B cell (primary cell): ENCODE measurements at places on chromosomes 3 and 15. TPM values are rescaled to one million over a fixed set of nuclear protein-coding genes. Genes with fewer than 3 reads are reported as not detected.

GRCh38 chr3:156488767-156489166, 66.2 kb downstream of the SSR3 start:
- H3K4me1 ChIP-seq = peaks cover 15% of the 10 kb centered on the region
- DNase-seq = no peak
- no peak overlapping the region for H3K4me3 ChIP-seq
- H3K27me3 ChIP-seq = no peaks in the 10 kb centered on the region
- H3K36me3 ChIP-seq = no peaks in the 10 kb centered on the region
- no peak overlapping the region for H3K27ac ChIP-seq

- H3K27ac ChIP-seq = no peak overlapping the region
- no peaks in the 10 kb centered on the region for H3K4me1 ChIP-seq
- H3K27me3 ChIP-seq = no peaks in the 10 kb centered on the region
- no peak for DNase-seq
- H3K4me3 ChIP-seq = no peak overlapping the region
Measured at GRCh38 chr3:29922992-29923746, 642.3 kb downstream of the RBMS3 start.

ATP8B4 gene
- polyA plus RNA-seq = 0.19 TPM in 1 of 2 replicates, not detected in the other

- H3K27ac ChIP-seq = no peak overlapping the region
- DNase-seq = no peak
- H3K4me3 ChIP-seq = no peak overlapping the region
- H3K27me3 ChIP-seq = no peaks in the 10 kb centered on the region
Measured at GRCh38 chr15:72060687-72061250, 57.2 kb downstream of the MYO9A start.

CELF6 gene
- 8.5 and 13.0 TPM in 2 replicates for polyA plus RNA-seq

CNTN3 gene
- not detected in 2 replicates for polyA plus RNA-seq
